Inflammatory macrophage (primary cell): ENCODE measurements at places on chromosomes 5 and 9.

GRCh38 chr5:153831973-153832372 is 206.7 kb downstream of the FAM114A2 start:
- no peak for DNase-seq

DNA sequence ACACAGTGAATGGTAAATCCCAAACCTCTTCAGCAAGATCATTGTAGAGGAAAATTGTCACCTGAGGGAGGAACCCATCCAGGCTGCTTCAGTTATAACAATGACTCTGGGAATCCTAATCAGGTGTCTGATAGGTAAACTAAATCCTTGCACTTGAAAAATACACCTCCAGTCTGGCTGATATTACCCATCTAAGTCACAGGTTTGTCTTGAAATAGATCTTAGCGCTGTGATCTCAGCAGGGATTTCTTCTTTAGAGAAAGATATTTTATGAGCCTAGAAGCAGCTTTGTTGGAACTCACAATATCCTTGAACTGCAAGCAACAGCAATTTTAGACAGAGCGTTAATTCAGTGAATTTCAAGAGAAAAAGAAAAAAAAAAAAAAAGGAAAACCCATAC is 149.7 kb downstream of the SGCD start:
- DNase-seq, result no peak

GRCh38 chr9:15421990-15422371 is 695 bp upstream of the SNAPC3 start:
- no peak for DNase-seq

GRCh38 chr5:76402251-76402885 is 717 bp upstream of the IQGAP2 start:
- DNase-seq, result peak; percentile 92

- DNase-seq, result no peak
These were observed 184.0 kb downstream of the CACNA1B start for GRCh38 chr9:138061631-138062030.
